ENCODE measurements at places on chromosomes 7 and 10.

- no peaks in the 10 kb centered on the region for H3K27me3 ChIP-seq
- no peaks in the 10 kb centered on the region for H3K4me1 ChIP-seq
- no peaks in the 10 kb centered on the region for H3K36me3 ChIP-seq
- H3K4me3 ChIP-seq: no peak overlapping the region
- no peak for DNase-seq
Observed at GRCh38 chr10:131144196-131144595, 167.3 kb downstream of the TCERG1L start.

DNA sequence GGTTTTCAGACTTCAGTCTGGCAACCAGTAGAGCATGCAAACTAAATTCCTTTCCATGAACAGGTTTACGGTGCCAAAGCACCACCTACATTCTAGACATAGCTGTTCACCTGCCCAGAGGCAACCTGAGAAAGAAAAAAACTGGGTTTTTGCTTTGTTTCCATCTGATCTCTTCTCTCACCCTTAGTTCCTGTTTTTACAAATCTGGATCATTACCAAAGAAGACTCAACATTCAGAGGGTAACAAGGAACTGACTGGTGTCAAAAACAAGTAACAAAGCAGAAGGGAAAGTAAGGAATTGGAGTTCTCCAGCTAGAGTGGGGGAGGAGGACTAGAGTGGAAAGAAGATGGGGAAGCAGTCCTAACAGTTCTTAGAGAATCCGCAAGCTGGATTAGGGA lies 36.4 kb downstream of the CPVL start:
- H3K36me3 ChIP-seq: no peaks in the 10 kb centered on the region
- H3K27me3 ChIP-seq: peaks cover 2% of the 10 kb centered on the region
- no peak for DNase-seq
- no peak overlapping the region for H3K4me3 ChIP-seq
- H3K27ac ChIP-seq: no peak overlapping the region
- peaks cover 10% of the 10 kb centered on the region for H3K4me1 ChIP-seq

DNA sequence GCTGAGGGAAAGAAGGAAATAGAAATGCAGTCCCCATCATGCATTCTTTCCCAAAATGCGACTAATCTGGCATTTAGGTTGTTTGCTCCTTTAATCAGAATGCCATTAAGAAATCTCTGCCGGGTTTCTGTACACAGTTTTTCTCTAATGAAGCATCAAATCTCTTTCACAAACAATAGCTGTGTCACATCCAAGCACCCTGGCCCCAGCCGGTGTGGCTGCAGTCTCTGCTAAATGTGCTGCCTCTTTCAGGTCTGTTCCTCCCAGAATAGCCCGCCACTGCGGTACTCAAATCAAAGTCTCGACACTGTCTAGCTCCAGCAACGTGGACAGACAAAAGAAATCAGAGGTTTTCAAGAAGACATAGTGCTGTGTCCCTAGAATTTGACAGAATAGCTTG lies 343.8 kb downstream of the KCNMA1 start:
- no peak overlapping the region for H3K27ac ChIP-seq
- no peak overlapping the region for H3K4me3 ChIP-seq
- no peaks in the 10 kb centered on the region for H3K36me3 ChIP-seq

DNA sequence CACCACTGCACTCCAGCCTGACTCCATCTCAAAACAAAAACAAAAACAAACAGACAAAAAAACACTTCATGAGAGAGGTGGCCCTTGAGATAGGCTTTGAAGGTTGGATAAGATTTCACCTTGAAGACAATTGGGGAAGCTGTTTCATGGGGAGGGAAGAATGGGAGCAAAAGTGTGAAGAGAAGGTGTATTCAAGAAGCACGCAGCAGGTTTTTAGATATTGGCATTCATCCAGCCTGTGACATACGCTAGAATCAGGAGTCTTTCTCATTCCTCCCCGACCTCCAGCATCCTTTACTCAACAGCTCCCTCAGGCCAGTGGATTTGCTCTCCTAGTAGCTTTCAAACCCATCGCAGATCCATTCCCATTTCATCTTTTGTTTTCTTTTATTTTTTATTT lies 116.3 kb upstream of the FAM171A1 start:
- H3K27me3 ChIP-seq: peaks cover 2% of the 10 kb centered on the region
- H3K4me1 ChIP-seq: no peaks in the 10 kb centered on the region
- H3K4me3 ChIP-seq: no peak overlapping the region
- DNase-seq: no peak
- no peak overlapping the region for H3K27ac ChIP-seq
